Pericardium fibroblast (primary cell): ENCODE measurements at places on chromosomes 16 and 17. TPM values are rescaled to one million over a fixed set of nuclear protein-coding genes. Genes with fewer than 3 reads are reported as not detected.

Gene GLIS2
- 14.1 and 21.4 TPM in 2 replicates for total RNA-seq

Gene GSG1L
- not detected in 2 replicates for total RNA-seq

Gene PIPOX
- 0.34 and 1.1 TPM in 2 replicates for total RNA-seq

Gene TP53TG3B
- total RNA-seq, result not detected in 2 replicates

Gene SBK1
- not detected in 2 replicates for total RNA-seq

Gene SLC16A5
- total RNA-seq, result 5.0 and 6.0 TPM in 2 replicates
